NK-92 treated with Interleukin-12 subunit alpha and Interleukin-12 subunit beta, amount 100 ng/mL, for 24 hours (cell line): ENCODE measurements at places on chromosomes 12 and 14.

DNA sequence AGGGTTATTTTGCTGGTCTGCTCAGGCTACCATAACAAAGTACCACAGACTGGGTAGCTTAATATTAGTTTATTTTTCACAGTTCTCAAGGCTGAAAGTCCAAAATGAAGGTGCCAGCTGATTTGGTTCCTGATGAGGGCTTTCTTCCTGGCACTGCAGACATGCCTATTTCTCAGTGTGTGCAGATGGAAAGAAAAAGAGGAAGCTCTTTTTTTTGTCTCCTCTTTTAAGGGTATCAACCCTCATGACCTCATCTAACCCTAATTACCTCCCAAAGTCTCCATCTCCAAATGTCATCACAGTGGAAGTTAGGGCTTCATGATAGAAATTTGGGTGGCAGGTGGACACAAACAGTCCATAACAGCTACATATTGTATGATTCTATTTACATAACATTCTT lies 25.0 kb upstream of the POLR3B start:
- no peak for DNase-seq

GRCh38 chr12:30630979-30631285 lies 64.7 kb downstream of the IPO8 start:
- no peak for DNase-seq

DNA sequence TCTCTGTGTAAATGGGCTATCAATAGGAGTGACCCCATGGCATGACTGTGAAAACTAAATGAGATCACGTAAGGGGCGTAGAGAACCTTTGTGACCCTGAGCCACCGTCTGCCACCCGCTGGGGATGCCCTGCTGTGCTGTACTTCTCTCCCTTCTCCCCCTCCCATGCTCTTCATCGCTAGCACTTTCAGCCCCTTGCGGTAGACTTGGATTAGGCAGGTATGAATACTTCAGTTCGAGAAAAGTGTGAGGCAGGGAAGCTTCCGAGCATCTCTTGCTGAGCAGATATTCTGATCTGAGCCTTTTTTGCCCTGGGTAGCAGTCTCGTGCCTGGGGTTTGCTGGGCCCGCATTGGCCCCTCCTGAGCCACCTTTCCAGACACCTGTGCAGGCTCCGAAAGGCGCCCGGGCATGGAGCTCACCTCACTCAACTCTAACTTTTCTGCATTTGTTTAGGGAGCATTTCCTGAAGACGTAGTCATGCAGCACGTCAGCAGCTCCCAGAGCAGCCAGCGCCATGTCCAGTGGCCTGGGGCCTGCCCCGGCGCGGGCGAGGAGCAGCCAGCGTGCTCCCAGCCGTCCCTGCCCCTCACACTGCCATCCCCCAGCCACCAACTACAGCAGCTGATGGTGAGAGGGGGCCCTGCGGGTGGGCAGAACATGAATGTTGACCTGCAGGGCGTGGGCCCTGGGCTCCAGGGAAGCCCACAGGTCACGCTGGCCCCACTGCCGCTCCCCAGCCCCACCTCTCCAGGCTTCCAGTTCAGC lies 40.4 kb downstream of the DDX51 start:
- DNase-seq: no peak

DNA sequence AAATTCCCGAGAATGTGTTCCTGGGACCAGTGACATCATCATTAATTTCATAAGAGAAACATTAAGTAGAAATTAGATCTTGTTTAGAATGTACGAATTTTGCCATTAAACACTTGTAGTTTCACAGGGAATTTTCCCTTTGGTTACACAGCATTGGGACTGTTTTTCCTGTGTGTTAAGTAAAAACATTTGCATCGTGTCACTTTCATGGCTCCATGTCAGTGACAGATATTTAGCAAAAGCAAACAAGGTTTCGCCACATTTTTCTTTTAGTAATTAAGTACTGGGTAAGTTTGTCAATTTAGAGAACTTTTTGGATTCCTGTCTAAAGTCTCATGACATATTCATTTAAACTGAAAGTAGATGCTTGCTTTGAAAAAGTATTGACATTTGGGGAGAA lies 45.5 kb upstream of the OVCH1 start:
- no peak for DNase-seq

DNA sequence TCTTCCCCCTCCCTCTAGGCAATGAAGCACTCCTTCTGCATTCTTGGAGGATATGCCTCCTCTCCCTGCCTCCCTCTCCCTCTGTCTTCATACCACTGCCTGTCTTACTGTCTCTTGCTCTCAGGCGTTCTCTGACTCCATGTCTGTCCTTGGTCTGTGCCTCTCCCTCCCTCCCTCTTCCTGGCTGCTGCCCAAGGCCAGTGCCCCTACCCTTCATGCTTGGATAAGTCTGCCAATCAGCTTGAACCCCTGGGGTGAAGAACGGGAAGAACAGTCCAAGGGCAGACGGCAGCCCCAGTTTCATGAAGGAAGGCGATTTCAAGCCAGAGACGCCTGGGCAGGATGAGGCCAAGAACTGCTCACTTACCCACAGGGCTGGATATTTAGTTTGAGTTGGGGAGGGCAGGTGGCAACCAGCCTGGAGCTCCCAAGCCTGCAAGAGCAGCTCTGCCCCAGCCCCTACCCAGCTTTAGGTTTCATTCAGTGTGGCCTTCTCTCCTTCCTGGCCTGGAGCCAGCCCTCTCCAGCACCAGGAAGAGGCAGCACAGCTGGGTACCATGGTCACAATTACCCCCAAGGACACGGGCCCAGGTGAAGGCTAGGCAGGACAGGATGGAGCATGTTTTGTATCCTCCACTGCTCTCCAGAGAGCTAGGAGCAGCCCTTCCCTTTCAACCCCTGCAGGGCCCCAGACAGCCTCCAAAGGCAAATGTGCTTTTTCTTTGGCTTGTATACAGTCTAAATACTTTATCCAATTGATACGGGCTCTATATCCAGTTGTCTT lies 35.8 kb upstream of the LTBP2 start:
- DNase-seq: no peak

- no peak for DNase-seq
These were observed 178.6 kb downstream of the DPF3 start for GRCh38 chr14:72715215-72715849.

GRCh38 chr14:53228966-53229365 lies 75.8 kb upstream of the DDHD1 start:
- DNase-seq: no peak

DNA sequence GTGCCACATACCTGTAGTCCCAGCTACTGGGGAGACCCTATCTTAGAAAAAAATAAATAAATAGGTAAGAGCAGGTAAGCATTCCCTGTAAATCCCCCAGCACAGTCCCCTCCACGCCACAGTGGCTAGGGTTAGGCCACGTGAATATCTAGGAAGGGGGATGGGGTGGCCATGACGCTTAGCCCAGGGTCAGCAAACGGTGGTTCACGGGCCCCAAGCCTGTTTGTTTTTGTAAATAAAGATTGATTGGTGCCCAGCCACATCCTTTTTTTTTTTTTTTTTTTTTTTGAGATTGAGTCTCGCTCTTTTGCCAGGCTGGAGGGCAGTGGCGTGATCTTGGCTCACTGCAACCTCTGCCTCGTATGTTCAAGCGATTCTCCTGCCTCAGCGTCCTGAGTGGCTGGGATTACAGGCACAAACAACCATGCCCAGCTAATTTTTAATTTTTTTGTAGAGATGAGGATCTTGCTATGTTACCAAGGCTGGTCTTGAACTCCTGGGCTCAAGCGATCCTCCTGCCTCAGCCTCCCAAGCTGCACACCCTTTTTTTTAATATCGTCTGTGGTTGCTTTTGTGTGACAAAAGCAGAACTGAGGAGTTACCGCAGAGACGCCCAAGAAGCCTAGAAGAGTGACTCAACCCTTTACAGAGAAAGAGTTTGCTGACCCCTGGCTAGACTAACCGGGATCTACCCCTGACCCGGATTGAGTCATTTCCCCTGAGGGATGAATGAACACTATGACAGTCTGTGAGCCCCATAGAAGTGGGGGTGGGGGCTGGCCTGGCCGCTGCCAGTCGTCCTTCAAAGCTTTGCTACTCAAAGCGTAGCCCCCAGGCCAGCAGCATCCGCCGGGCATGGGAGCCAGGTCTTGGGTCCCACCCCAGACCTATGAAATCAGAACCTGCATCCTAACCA lies 113.7 kb upstream of the NCOR2 start:
- no peak for DNase-seq

GRCh38 chr12:58528271-58528670 lies 392.0 kb downstream of the LRIG3 start:
- DNase-seq: no peak

GRCh38 chr12:85461127-85461526 lies 181.1 kb downstream of the ALX1 start:
- no peak for DNase-seq

DNA sequence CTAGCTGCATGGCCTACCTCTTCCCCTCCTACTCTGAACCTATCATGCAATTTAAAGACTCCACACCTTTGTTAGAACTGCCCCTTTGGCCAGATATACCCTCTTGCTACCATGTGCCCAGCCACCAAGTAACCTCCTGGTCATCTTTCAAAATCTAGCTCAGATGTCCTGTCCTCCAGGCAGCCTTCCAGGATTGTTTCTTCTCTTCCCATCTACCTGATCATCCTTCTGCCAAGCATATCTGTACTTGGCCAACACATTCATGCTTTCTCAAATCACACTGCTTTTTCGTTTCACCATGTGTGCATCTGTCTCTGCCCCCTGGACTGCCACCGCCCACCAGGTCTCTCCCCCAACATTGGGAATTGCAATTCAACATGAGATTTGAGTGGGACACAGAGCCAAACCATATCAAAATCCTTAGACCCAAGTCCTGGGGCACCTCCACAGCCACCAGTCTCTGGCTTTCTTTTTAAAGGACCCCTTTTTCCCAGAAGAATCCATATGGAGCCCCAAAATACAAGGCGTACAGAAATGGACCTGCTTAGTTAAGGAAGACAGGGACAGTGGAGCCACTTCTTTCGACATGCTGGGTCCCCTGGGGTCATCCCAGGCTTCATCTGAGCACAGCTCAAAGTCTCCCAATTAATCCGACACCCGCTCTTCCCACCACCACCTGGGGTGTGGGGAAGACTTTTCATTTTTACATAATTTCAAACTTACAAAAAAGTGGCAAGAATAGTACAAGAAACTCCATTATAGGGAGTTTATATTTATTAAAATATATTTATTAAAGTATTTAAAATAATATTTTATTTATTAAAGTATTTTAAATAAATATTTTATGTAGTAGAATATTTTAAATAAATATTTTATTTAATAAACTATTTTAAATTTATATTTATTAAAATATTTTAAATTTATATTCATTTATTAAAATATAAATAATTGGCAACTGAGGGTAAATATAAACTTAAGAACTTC lies 7.9 kb upstream of the CMKLR1 start:
- DNase-seq: no peak

- no peak for DNase-seq
These were observed 781 bp downstream of the NPAS3 start for GRCh38 chr14:32939254-32940065.

DNA sequence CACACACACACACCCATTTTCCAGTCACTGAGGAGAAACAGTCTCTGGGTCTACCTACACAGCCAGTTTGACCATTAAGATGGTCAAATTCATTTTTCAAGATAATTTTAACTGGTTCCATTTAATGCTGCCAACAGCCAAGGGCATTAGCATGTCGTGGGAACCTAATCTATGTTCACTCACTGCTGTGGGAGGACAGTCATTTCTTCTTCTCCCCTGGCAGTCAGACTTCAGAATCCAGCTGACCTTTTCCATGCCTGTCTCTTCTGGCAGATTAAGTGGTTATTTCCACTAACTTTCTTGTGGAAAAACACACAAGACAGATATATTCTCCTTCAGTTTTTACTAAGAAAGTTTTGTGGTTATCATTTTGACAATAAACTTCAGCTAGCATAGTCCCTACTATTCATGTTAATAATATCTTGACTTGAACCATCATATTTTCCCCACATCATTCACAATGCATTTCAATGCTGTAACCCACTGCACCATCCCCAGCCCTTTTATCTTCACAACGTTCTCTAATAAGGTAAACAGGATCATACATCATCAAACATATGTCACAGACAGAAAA lies 82.2 kb downstream of the DAD1 start:
- no peak for DNase-seq

GRCh38 chr12:21987755-21988154 lies 46.5 kb upstream of the ABCC9 start:
- no peak for DNase-seq

- no peak for DNase-seq
These were observed 1073.0 kb upstream of the FLRT2 start for GRCh38 chr14:84456946-84457345.

GRCh38 chr14:73943083-73943482 lies 6.8 kb downstream of the FAM161B start:
- peak; percentile 8 for DNase-seq

DNA sequence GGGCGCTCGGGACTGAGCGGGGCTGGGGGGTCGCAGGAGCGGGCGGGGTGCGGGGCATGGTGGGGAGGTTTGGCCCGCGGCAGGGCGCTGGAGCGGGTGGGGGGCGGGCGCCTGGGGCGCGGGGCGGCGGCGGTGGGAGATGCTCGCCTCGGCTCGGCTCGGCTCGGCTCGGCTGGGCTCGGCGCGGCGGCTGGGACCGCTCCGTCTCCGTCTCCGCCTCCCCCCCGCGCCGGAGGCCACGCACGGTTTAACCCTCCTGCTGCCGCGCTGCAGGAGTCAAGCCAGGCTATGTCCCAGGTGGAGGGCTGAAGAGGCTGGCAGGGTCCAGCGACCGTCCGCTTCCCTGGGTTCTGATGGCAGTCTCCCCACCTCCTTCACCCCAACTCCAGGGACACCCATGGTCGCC lies at the start of gene PIANP:
PIANP (minus strand) TSS at position 170 of the 406 bp plus-strand sequence. CDS start 2,754 bp downstream, outside the sequence.
- DNase-seq: no peak

GRCh38 chr12:55700255-55701018 lies 7.3 kb downstream of the ITGA7 start:
- no peak for DNase-seq

DNA sequence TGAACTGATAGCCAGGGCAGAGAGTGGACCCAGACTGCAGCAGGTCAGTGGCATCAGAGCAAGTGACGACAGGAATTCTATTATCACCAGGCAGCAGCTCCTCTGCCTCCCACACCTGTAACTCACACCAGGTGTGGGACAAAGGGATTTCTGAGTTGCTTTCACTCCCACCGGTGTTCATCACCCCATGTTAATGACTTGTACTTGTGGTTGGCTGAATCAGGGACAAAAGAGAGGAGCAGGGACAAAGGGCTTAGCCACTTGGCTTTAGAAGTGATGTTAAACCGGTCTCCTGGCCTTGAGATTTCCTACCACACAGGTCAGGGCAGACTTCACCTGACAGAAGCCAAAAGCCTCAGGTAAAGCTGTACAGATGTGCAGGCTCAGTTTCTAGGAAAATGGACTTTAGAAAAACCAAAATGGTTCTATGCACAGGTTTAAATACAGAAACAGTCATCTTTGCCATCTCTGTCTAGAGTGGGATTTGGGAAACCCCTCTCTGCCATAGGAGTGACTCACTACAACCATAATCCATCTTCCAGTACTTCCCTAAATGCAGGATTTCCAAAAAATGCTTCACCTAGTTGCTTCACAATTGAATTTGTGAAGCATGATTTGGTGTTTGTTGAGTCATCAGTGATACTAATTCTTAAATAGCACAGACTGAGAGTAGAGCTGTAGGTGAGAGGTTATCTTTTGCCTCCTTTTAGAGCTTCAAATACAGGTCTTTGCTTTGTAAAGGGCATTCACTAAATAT lies 158.5 kb downstream of the PRKCH start:
- DNase-seq: no peak
